ENCODE measurements at places on chromosomes 16 and 17.

- no peak for DNase-seq
Measured at GRCh38 chr17:2124391-2124790, 69.5 kb downstream of the HIC1 start.

DNA sequence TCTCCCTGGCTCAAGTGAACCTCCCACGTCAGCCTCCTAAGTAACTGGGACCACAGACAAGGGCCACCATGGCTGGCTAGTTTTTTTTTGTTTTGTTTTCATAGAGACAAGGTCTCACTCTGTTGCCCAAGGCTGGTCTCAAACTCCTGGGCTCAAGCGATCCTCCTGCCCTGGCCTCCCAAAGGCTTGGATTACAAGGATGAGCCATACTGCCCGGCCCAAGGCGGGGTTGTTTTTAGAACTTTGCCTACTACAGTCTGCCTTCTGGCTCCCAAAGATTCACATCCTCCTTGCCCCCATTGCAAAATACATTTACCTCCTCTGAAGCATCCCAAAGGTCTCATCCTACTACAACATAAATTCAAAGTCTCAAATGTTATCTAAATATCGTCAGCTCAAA is 49.5 kb upstream of the PHOSPHO1 start:
- DNase-seq = peak; percentile 17

DNA sequence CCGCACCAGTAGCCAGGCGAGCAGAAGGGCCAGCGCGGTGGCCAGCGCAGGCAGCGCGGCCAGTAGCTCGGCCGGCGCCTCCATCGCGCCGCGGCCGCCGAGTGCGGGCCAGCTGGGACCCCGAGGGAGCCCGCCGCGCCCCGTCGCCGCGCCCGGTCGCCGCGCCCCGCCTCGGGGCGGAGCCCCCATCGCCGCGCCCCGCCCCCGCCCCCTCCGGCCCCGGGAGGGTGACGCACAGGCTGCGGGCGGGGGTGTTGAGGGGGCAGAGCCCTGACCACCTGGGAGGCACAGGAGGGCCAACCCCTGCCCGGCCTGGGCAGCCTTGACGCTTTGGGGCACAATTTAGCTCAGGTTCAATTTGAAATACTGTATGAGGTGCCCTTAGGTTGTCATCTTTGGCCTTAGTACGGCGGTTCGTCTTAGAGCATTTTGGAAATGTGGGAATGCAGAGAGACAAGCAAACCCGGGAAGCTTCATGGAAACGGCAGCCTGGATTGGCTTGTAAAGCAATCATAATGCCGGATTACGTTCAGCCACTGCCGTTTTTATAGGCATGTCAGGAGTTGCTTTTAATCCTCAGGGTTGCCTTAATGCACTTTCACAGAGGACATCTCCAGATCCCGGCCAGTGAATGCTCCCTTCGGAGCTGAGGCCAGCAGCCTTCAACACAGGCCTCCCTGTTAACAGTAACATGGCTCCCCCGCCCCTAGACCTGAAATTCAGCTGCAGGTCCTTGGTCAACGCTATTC is at the start of gene MXRA7:
Gene MXRA7 (minus strand): TSS at position 103 of the 749 bp plus-strand sequence. CDS start 19 bp downstream, at position 84.
- DNase-seq = peak; percentile 88

DNA sequence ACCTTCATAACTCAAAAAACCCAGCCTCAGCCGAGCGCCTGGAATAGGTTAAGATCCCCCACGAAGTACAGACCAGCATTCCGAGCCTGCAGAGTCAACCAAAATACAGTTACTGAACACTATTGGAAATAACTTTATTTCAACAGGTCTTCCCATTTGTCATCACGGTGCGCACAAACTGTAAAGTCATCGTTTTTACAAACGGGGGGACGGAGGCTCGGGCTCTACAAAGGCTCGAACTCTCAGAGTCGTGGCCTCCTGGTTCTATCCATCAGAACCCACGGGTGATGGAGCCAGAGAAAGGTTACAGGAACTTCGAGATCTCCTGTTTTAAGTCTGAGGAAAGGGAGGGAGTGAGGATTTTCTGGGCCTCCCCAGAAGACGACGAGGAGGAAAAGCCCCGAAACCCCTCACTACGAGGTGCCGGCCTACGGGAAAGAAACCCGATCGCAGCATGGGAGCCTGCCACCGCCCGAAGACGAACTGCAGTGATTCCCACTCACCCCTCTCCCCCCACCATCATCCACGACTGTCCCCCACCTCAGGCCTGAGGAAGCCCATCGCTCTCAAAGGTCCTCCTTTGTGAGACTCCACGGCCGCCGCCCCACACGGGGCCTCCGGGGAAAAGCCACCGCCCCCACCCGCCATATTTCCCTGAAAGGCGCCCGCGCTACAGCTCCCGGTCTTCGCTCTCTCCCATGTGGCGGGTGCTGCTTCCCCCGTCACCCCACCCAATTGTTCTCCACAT is 917 bp downstream of the YWHAE start:
- peak; percentile 81 for DNase-seq

- no peak for DNase-seq
Measured at GRCh38 chr16:11583889-11584565, 2.7 kb downstream of the LITAF start.

DNA sequence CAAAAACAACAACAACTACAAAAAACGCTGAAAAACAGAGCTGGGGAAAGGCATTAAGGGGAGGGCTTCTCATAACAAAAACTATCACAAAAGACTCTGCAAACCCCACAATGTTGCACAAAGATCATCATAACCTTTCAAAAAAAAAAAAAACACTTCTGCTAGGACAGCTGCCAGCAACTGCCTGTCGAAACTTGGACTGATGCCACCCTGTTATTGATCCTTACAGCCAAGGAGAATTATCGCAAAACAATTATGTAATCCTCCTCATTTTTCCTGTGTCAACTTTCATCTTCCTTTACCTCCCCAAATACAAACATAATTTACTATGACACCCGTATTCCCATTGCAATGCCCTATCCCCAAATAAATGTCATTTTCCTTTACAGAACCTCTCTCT is 9.3 kb downstream of the CCDC40 start:
- no peak for DNase-seq

Measured in cardiac septum (tissue), 1 donor.